ENCODE measurements at places on chromosomes 6 and 20.

- peak; percentile 61 for DNase-seq
Observed at GRCh38 chr20:61315319-61315718, 63.3 kb downstream of the CDH4 start.

DNA sequence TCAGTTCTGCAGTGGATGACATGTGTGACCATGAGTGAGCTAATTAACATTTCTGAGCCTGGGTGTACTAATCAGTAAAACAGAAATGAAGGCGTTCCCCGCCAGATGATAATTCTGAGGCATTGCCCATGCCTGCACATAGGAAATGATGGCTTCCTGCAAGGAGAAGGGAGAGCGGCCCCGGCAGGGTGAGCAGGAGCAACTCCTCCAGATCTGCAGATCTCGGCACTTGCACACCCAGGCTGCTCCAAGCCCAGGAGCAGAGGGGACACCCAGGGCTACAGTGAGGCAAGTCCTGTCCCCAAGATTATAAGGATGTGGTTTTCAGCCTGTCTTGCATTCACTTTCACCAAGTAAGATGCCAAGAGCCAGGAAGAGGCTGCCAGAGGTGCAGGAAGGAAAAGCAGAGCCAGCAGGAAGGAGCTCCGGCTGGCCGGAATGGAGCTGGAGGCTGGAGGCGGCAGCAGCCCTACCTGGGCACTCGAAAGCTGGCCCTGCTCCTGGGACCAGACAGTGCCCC lies 177.5 kb upstream of the CST7 start:
- DNase-seq = no peak

- no peak for DNase-seq
Observed at GRCh38 chr6:66628917-66629316, 921.9 kb upstream of the EYS start.

DNA sequence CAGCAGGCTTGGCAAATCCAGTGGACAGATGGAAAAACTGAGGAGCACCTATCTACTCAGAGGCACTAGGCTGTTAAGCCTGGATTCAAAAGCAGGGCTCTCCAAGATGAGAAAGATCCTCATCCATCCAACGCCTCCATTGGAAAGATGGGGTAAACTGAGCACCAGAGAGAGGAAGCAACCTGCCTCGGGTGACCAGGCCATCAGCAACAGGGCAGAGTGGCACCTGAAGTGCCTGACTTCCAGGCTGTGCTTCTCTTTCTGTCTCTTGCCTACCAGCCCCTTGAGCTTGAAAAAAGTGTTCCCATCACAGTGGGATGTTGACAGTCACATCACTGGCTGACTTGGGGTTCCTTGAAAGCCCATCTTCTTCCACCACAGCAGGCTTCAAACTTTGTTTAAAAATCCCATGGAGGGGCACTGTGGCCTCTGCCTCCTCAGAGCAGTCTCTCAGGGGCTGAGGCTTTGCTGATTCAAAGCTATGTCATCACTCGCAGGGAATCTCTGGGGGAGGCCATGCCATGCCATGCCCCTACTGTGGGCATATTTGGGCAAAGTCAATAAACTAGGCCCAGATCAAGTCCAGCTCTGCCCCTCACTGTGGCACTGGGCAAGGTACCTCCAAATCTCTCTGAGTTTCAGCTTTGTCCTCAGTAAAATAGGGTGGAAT lies 44.8 kb upstream of the TGM2 start:
- DNase-seq = no peak

DNA sequence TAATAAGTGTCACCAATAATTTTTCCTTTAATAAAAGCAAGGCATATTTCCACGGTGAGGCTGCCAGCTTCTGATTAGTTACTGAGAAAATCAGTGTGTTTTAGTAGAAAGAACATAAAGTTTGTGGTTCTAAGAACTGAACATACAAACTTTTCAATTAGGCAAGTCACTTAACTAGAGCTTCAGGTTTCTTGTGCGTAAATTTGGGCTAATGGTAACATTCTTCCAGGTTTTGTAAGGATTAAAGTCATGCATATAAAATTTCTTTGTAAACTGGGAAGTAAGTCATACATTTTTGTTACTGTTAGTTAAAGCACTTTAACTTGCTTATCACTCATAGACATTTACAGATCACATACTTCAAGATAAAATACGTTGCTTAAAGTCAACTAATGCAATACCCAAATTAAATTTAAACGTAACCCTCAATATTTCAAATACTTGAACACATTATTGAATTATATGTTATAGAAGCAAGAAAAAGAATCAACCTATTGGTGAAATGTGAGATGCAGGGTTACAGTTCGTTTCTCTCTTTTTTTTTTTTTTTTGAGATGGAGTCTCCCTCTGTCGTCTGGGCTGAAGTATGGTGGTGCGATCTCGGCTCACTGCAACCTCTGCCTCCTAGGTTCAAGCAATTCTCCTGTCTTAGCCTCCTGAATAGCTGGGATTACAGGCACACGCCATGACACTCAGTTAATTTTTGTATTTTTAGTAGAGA lies 327.3 kb upstream of the NOX3 start:
- DNase-seq = no peak

GRCh38 chr6:34836008-34836407 lies 44.1 kb downstream of the BLTP3A start:
- DNase-seq = no peak
